ENCODE measurements at places on chromosomes 12 and 14.

DNA sequence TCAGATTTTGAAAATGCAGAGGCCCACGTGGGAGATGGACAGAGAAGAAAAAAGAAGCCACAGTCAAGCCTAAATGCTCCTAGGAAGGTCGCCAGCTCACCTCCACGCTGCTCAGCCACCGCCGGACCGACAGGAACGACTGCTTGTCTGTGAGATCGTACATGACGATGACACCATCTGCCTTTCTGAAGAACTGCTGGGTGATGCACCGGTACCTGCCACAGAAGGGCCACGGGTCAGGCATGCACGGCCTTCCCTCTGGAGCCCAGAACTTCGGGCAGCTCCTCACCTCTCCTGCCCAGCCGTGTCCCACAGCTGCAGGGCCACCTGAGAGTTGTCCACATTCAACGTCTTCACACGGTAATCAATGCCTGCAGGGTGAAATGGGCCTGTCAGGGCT is 125.6 kb downstream of the CRACR2A start:
- DNase-seq = no peak

DNA sequence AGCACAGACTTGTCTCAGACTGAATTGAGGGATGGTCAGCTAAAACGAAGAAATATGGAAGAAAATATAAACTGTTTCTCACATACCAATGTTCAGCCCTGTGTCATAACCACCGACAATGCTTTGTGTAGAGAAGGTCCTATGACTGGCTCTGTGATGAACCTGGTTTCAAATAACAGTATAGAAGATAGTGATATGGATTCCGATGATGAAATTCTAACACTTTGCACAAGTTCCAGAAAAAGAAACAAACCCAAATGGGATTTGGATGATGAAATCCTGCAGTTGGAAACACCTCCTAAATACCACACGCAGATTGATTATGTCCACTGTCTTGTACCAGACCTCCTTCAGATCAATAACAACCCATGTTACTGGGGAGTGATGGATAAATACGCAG is 7.9 kb upstream of the MAPK1IP1L start:
- no peak for DNase-seq

DNA sequence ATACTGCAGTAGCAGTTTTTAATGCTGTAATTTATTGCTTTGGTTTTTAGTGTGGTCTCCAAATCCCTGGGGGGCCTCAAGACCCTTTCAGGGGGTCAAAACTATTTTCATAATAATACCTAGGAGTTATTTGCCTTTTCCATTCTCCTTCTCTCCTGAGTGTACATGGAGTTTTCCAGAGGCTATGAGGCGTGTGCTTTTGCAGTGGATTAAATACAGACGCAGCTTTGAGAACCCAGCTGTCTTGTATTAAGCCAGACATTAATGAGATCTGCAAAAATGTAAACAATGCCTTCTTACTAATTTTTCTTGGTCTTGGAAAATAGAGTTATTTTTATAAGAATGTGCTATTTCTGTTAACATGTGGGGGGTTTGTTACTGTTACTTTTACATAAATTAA is 68.6 kb downstream of the SLC25A47 start:
- DNase-seq = no peak

DNA sequence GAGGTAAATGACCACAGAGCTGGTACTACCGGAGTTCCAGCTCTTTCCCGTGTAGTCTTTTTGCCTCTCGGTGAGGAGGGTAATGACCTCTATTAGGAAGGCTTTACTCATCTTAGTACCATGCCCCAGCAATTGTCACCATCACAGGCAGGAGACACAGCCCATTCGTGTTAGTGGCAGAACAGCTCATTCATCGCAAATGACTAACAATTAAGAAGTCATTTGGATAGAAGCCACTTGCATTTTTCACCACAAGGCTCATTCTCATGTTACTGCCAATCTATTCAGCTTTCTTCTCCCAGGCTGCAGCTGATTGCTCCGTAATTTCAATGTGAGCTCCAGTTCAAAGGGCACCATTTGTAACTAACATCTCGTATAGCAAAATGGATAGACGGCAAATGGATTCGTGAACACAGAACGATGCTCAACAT is 718.8 kb upstream of the TMEM132C start:
- DNase-seq = no peak

DNA sequence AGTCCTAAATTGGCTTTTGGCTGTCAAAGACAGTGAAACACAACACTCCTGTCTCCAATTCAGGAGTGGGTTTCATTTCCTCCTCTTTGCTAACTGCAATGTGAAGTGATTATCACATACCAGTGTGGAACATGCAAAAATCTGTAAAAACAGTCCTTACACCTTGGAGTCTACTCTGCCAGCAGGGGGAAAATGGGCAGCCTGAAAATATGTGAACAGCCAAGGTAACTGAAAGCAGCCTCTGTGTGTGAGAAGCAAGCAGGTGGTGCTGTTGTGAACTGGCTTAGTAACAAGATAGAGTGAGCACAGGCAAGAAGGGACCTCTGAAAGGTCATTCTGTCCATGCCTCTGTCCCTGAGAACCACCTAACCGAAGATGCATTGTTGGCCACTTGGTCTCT is 6.0 kb downstream of the PRMT8 start:
- DNase-seq = no peak

DNA sequence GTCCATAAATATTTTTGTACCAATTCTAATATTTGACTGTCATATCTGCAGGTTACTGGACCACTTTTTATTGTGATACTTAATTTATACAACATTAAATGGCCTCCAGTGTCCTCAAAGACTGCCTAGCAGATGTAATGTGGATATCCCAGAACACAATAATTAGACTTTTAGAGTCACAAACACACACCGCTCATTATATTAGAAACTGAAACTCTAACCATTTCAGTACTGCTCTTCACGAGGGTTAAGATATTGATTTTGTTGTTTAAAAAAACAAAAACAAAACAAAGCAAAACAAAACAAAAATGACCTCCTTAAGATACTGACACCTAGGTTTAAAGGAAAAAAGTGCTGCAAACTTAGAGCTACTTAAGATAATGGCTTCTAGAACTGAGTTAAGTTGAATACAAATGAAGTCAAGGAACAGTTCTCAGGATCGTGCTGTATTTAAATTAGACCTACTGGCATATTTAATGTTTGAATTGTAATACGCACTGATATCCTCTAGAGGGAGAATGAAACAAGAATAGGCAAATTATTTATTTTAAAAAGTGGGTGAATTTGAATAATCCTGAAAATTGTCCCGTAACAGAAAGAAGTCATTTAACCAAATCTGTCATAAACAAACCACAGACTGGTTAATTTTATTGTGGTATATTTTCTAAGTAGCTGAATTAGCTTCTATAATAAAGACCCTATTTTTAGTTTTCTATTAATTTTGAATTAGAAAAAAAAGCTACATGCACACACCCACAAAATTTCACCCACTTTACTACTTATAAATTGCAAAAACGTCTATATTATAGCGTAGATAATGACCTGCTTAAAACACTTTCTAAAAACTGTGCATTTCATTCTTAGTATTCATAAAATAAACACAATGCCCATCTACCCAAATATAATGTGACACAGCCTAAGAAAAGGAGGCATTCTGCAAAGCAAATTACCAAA is 395.2 kb upstream of the DCN start:
- no peak for DNase-seq

GRCh38 chr12:120377611-120378010 is 8.6 kb upstream of the MSI1 start:
- DNase-seq = no peak

GRCh38 chr12:66190519-66191370 is 1.7 kb downstream of the IRAK3 start:
- no peak for DNase-seq

DNA sequence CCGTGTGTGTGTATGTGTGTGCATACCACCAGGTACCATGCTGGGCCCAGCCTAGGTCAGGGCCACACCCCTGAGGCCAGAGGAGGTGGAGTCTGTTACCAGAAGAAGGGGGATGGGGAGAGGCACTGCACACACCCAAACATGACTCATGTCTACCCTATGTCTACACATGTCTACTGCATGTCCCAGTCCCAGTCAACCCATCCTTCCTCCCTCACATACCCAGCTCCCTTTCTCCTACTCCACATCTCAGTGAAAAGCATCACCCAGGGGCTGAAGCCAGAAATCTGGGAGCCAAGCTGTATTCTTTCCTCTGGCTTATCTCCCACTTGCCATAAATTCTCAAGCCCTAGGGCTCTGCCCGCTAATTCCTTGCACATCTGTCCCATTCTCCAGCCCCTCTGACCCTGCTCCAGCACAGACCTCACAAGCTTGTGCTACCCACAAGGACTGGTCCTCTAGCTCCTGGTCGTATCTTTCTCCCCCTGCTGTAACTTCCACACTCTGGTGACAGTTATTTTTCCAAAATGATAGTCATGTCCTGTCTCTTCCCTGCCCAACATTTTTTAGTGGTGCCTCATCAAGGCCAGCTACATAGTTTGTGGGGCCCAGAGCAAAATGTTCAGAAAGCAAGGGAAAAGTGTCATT is 18.0 kb upstream of the APPL2 start:
- no peak for DNase-seq

DNA sequence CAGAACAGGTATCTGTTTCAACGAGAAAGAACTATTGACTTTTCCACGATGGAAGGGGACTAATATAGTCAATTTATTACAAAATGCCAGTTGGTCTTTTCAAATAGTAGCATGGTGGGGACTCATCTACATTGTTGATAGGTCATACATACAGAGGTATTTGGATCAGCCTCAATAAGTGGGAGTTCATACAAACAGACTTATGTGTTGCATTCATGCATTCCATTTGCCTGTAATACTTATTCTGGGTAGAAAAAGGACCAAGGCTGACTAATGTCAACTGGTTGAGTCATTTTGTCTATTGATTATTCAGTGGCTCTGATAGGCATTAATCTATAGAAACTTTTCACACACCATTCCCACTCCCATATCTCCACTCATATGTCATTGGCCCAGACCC is 41.5 kb upstream of the GLIPR1 start:
- DNase-seq = no peak
